ENCODE measurements at places on chromosomes 4 and X. TPM values are rescaled to one million over a fixed set of nuclear protein-coding genes. Genes with fewer than 3 reads are reported as not detected.

GRCh38 chrX:154059729-154060245 is 37.7 kb downstream of the MECP2 start:
- H3K27ac ChIP-seq, result no peak overlapping the region
- no peak overlapping the region for H3K4me3 ChIP-seq
- peaks cover 82% of the 10 kb centered on the region for H3K4me1 ChIP-seq
- no peaks in the 10 kb centered on the region for H3K36me3 ChIP-seq
- no peak for DNase-seq
- no peaks in the 10 kb centered on the region for H3K27me3 ChIP-seq

DNA sequence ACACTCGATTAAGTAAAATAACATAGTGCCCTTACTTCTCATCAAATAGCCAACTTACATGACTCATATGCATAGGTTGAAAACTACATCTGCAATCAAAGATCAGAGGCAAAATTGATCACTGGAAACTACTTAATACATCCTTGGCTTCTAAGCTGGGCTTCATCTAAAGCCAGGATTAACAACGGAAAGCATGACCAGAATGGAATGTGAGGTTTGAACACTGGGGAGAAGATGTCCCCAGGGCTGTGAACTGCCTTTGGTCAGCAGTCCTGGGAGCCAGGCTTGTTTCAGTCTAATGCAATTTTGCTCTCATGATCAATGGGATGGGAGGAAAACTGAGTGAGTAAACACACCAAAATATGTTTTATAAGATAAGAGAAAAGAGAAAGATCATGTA is 192.5 kb upstream of the TTC29 start:
- H3K27me3 ChIP-seq, result no peaks in the 10 kb centered on the region
- H3K27ac ChIP-seq, result no peak overlapping the region
- H3K4me1 ChIP-seq, result peaks cover 2% of the 10 kb centered on the region
- no peak for DNase-seq

- H3K27ac ChIP-seq, result no peak overlapping the region
- DNase-seq, result no peak
- H3K36me3 ChIP-seq, result no peaks in the 10 kb centered on the region
- no peaks in the 10 kb centered on the region for H3K27me3 ChIP-seq
- no peaks in the 10 kb centered on the region for H3K4me1 ChIP-seq
Observed at GRCh38 chr4:126906466-126906865, 726.3 kb upstream of the INTU start.

DNA sequence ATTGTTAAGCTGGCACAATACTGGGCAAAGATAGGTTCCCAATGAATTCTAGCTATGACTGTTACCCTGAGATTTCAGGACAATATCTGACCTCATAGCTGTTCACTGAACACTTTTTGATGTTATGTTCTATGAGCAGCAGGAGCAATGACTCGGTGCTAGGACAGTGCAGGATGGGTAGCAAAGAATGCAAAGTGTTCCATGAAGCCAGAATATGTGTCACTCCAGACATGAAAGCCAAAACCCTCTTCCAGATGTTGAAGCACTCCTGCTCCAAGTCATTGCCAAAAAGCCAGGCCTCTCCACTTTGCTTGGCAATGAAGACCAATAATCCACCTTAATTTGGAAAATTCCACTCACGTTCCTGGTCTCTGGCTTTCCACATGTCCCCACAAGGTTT is 300.9 kb upstream of the CPEB2 start:
- peak overlapping the region; percentile 57 for H3K27ac ChIP-seq
- no peak for DNase-seq
- H3K4me3 ChIP-seq, result no peak overlapping the region
- H3K27me3 ChIP-seq, result no peaks in the 10 kb centered on the region

GRCh38 chr4:37745946-37746345 is 59.8 kb upstream of the RELL1 start:
- H3K27ac ChIP-seq, result no peak overlapping the region
- H3K4me3 ChIP-seq, result no peak overlapping the region
- H3K4me1 ChIP-seq, result no peaks in the 10 kb centered on the region
- no peak for DNase-seq

Gene MTNR1A
- not detected for total RNA-seq

Gene SLC35A2
- 19.7 TPM for total RNA-seq

DNA sequence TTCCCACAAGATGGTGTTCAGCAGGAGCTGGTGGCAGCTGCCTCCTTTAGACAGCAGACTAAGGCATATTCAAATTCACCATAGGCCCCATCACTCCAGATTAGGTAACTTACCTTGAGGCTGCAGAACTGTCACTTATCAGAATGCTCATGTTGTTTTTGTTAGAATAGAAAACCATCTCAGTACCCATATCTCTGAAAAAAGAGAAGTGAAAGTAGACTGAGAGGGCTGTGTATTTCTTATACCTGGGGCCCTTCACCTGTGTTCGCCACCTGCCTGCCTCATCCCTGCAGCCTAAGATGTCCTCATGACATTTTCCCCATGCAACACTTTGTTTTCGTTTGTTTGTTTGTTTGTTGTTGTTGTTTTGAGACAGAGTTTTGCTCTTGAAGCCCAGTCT is 32.9 kb upstream of the SPRY1 start:
- no peaks in the 10 kb centered on the region for H3K36me3 ChIP-seq
- peaks cover 36% of the 10 kb centered on the region for H3K4me1 ChIP-seq
- H3K27ac ChIP-seq, result no peak overlapping the region
- no peaks in the 10 kb centered on the region for H3K27me3 ChIP-seq
- no peak for DNase-seq
- no peak overlapping the region for H3K4me3 ChIP-seq

GRCh38 chrX:1336331-1336943 is at the start of gene IL3RA:
TSS of gene IL3RA (plus strand) at chrX:1336785. CDS start at chrX:1341766, 4,981 bp downstream.
- no peaks in the 10 kb centered on the region for H3K36me3 ChIP-seq
- no peaks in the 10 kb centered on the region for H3K27me3 ChIP-seq
- H3K4me3 ChIP-seq, result peak within 1 kb of the TSS; percentile 46
- no peaks in the 10 kb centered on the region for H3K4me1 ChIP-seq
- no peak for DNase-seq

Gene TEX13C
- not detected for total RNA-seq

DNA sequence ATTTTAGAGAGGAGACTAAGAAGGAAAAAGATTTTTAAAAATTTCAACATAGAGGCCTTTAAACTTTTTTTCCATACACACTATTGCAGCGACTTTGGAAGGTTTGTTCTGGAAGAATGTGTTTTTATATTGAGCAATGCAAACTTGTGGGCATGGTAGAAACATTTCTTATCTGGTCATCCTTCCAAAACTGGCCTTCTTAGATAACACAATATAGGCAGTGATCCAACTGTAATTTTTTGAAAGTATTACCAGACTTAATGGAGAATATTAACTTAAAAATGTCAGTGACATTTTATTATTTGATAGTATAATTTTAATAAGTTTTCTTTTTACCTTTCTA is 25.6 kb downstream of the FHDC1 start:
- peaks cover 28% of the 10 kb centered on the region for H3K36me3 ChIP-seq
- H3K4me1 ChIP-seq, result no peaks in the 10 kb centered on the region
- H3K27ac ChIP-seq, result peak overlapping the region; percentile 45
- no peak for DNase-seq

- no peaks in the 10 kb centered on the region for H3K4me1 ChIP-seq
- DNase-seq, result no peak
- no peak overlapping the region for H3K4me3 ChIP-seq
- H3K36me3 ChIP-seq, result no peaks in the 10 kb centered on the region
Observed at GRCh38 chrX:156004256-156004655, 6.8 kb downstream of the IL9R start.

Gene PSAPL1
- total RNA-seq, result 0.15 TPM

Gene MEPE
- total RNA-seq, result not detected

Gene TXK
- 4.0 TPM for total RNA-seq

- no peak for DNase-seq
- H3K4me1 ChIP-seq, result no peaks in the 10 kb centered on the region
- no peak overlapping the region for H3K4me3 ChIP-seq
- no peak overlapping the region for H3K27ac ChIP-seq
- H3K27me3 ChIP-seq, result no peaks in the 10 kb centered on the region
- H3K36me3 ChIP-seq, result no peaks in the 10 kb centered on the region
Observed at GRCh38 chrX:122869171-122869570, 314.9 kb upstream of the GRIA3 start.

- no peaks in the 10 kb centered on the region for H3K4me1 ChIP-seq
- no peak overlapping the region for H3K4me3 ChIP-seq
- no peak overlapping the region for H3K27ac ChIP-seq
- H3K36me3 ChIP-seq, result no peaks in the 10 kb centered on the region
Observed at GRCh38 chrX:144849141-144849540, 398.2 kb upstream of the SPANXN1 start.

Gene XAGE2
- total RNA-seq, result not detected

DNA sequence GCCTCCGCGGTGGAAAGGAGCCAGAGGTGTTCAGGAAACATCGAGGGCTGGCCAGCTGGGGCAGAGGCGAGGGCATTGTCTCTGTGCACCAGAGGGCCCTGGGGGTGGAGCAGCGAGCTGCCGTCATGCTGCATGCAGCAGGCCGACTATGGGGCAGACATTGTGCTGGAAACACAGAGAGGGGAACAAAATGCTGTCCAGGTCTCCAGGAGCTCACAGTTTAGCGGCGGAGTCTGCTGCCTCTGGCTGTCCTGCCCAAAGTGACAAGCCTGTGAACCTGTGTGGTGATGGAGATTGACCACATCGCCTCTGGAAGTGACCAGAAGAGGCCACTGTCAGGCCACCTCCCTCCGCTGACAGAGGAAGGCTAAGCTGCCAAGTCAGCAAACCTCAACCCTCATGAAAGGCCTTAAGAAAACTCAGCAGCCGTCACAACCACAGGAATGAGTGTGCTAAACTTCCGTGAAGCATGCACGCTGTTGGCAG is 20.1 kb upstream of the SASH3 start:
- H3K4me3 ChIP-seq, result no peak overlapping the region
- H3K4me1 ChIP-seq, result no peaks in the 10 kb centered on the region
- peak overlapping the region; percentile 53 for H3K27ac ChIP-seq
- DNase-seq, result no peak

GRCh38 chr4:80611678-80611979 is 276.1 kb downstream of the CFAP299 start:
- H3K4me3 ChIP-seq, result no peak overlapping the region
- no peaks in the 10 kb centered on the region for H3K27me3 ChIP-seq
- no peaks in the 10 kb centered on the region for H3K4me1 ChIP-seq
- H3K36me3 ChIP-seq, result no peaks in the 10 kb centered on the region

Gene AMOT
- total RNA-seq, result 2.5 TPM

Gene MSX1
- not detected for total RNA-seq

- no peak overlapping the region for H3K4me3 ChIP-seq
- DNase-seq, result no peak
- peaks cover 12% of the 10 kb centered on the region for H3K4me1 ChIP-seq
- no peaks in the 10 kb centered on the region for H3K27me3 ChIP-seq
- H3K36me3 ChIP-seq, result no peaks in the 10 kb centered on the region
Observed at GRCh38 chr4:8164194-8164565, 5.6 kb upstream of the ABLIM2 start.

DNA sequence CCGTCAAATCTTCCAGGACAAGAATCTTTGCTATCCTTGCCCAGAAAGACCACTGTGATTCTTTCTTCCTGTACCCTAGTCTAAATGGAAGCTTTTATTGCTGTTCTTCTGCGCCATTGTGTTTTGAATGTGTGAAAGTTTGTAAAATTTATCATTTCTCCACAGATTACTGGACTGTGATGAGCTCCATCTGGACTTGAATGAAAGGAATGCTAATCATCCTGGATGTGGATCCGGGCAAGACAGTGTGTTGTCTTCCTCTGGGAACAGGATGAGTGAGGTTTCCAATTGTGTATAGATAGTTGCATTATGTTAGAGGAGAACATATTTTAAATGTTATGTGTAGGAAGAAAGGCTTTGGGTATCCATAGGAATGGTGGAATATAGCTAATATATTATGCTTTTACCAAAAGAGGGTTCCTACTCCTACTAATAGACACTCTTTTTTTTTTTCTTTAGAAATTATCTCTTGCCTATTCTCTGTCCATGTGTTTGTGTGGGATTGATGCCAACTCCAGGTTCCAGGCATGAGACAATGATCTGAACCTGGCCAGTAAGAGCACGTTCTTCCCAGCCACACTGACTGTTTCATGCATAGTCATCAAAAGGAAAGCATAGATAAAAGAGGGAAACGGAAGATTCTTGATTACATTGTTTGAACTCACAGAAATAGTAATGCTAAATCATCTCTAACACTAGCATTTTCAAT is 803.6 kb upstream of the ADGRL3 start:
- H3K36me3 ChIP-seq, result no peaks in the 10 kb centered on the region
- no peak overlapping the region for H3K4me3 ChIP-seq
- H3K27me3 ChIP-seq, result no peaks in the 10 kb centered on the region
- H3K27ac ChIP-seq, result no peak overlapping the region
- no peak for DNase-seq
- H3K4me1 ChIP-seq, result no peaks in the 10 kb centered on the region

DNA sequence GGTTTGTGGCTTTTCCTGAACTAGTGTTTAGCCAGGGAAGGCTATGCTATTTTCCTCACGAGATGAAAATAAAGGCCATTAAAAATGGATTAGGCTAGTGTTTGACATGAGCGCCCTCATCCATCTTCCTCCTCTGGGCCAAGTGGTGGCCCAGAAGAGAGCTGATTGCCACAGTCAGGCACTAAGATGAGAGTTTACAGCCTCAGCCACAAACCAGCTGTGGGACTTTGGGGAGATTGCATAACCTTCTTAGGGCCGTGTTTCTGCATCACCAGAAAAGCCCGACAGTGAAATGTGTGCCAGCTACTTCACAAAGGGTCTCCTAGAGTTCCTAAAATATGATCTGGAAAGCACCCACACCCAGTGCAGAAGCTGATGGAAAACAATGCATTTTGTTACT is 42.3 kb upstream of the LNX1 start:
- no peak overlapping the region for H3K27ac ChIP-seq
- H3K4me3 ChIP-seq, result no peak overlapping the region
- no peaks in the 10 kb centered on the region for H3K36me3 ChIP-seq
- no peak for DNase-seq
- no peaks in the 10 kb centered on the region for H3K4me1 ChIP-seq

Gene KLHL13
- total RNA-seq, result 8.2 TPM

Gene MAGEA2B
- total RNA-seq, result not detected

- H3K27ac ChIP-seq, result no peak overlapping the region
- H3K4me1 ChIP-seq, result no peaks in the 10 kb centered on the region
- H3K27me3 ChIP-seq, result no peaks in the 10 kb centered on the region
- no peaks in the 10 kb centered on the region for H3K36me3 ChIP-seq
- DNase-seq, result no peak
- H3K4me3 ChIP-seq, result no peak overlapping the region
Observed at GRCh38 chrX:141220342-141221008, 21.8 kb downstream of the SPANXC start.

Gene PORCN
- 25.8 TPM for total RNA-seq

Gene MID1
- 9.9 TPM for total RNA-seq

DNA sequence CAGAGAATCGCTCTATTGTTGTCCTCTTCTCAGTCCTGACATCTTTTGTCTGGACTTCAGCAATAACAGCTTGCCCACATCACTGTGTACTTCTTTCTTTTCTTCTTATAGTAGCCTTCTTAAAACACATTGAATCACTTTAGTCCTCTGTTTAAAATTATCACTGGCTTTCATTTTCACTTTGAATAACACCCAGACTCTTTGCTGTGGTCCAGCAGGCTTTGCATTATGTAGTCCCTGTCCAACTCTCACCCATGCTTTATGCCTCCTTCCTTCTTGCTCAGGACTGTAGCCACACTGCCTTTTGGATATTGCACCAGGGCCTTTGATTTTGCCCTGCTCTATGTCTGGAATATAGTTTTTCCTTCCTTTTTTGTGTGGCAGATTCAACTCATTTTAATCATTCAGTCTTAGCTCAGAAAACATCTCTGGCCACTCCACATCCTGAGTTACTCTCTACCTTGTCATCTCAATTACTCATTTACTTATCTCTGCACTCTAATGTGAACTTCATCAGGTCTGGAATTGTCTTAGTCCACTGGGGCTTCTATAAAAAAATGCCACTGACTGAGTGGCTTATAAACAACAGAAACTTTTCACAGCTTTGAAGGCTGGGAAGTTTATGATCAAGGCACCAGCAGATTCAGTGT is 168.2 kb downstream of the C4orf33 start:
- no peak overlapping the region for H3K4me3 ChIP-seq
- H3K4me1 ChIP-seq, result no peaks in the 10 kb centered on the region
- no peak for DNase-seq
- no peaks in the 10 kb centered on the region for H3K27me3 ChIP-seq
- H3K27ac ChIP-seq, result no peak overlapping the region
- no peaks in the 10 kb centered on the region for H3K36me3 ChIP-seq

Data from esophagus squamous epithelium (tissue), 5 donors.